CD4-positive, alpha-beta T cell treated with Interleukin-12 subunit alpha and Interleukin-12 subunit beta, for 1 hour (primary cell): ENCODE measurements at places on chromosomes 13 and 19.

DNA sequence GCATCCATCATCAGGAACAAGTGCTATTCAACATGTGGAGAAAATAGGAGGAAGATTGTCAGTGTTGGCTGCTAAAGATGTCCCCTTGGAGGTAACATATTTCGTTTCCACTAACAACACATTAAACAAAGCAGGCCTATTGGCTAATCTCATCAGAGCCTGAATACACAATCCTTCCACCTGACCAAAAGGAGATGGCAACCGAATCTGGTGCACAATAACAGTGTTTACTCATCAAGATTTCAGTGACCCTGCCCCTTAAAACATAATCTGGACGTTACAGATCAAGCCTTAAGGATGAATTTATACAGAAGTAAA lies 582.5 kb downstream of the EFNB2 start:
- DNase-seq = no peak

DNA sequence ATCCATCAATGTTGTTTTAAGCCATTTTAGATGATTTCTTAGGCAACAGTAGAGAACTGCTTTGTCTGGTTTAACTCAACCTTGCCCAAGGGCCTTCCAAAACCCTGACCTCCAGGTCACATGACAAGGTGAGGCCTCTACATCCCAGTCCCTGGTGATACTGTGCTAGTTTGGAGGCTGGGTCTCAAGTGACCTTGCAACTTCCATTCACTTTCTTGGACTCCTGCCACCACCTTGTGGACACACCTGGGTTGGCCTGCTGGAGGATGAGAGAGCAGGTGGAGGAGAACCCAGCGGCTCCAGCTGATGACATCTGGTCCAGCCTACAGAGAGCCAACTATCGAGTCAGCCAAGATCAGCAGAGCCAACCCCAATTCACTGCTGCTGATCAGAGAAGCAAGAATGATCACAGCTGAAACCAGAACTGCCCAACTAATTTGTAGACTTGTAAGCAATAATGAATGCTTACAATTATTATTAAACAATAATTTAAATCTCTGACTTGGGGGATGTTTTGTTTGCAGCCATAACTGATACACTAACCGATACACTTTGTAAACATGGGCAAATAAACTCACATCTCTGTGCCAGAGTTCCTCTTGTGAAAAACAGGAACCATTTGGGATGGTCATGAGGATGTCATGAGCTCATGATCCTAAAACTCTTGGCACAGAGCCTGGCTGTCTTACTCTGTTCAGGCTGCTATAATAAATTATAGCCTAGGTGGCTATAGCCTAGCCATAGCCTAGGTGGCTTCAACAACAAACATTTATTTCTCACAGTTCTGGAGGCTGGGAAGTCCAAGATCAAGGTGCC lies 11.5 kb downstream of the FAM187B start:
- peak; percentile 64 for DNase-seq

GRCh38 chr13:63910511-63910910 lies 2494.9 kb upstream of the PCDH20 start:
- no peak for DNase-seq

DNA sequence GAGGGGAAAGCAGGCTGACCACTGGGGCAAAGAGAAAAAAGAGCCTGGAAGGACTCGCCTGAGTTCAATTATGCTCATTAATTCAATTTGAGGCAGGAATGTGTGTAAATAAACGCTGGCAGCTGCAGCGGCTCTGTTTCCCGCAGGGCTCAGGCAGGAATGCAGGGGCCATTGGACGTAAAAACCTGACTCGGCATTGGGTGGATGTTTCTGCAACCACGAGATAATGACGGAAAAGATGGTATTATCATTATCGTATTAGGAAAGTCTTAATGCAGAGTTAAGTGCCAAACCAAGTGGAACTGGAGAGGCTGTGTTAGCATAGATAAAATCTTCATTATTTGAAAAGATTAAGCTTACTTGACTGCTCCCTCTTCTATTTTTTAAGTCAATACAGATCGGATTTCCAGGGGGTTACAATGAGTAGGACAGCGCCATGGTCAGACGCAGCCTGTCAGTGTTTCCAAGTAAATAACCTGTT lies 169.8 kb downstream of the SHISA2 start:
- no peak for DNase-seq

DNA sequence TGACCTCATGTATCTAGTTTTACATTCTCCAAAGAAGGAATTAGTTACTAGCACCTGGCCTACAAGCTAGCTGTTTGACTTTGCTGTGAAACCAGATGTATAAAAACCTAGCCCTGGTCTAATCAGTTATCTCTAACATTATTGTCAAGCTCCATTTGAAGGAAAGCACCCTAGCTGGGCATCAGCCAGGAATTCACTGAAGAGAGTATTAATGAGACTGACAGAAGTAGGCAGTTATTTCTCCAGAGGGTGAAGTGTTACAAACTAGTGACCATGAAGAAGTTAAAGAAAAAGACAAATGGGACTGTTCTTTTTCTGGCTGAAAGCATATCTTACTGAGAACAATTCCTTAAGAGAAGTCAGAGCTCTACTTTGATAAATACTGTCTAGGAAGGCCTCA lies 2529.3 kb upstream of the PCDH20 start:
- no peak for DNase-seq

GRCh38 chr19:18657590-18658365 lies 20.9 kb downstream of the KLHL26 start:
- DNase-seq = no peak
